GM23248 (cell line): ENCODE measurements at places on chromosomes 2 and 18. TPM values are rescaled to one million over a fixed set of nuclear protein-coding genes. Genes with fewer than 3 reads are reported as not detected.

GRCh38 chr2:71812736-71813135 lies 334.9 kb downstream of the CYP26B1 start:
- DNase-seq, result no peak

GPAT2 gene
- total RNA-seq, result 0.65 and 1.0 TPM in 2 replicates

KLHL41 gene
- total RNA-seq, result 0.11 and 0.13 TPM in 2 replicates

GRCh38 chr2:172811027-172811426 lies 75.4 kb downstream of the RAPGEF4 start:
- DNase-seq, result peak; percentile 16

DNA sequence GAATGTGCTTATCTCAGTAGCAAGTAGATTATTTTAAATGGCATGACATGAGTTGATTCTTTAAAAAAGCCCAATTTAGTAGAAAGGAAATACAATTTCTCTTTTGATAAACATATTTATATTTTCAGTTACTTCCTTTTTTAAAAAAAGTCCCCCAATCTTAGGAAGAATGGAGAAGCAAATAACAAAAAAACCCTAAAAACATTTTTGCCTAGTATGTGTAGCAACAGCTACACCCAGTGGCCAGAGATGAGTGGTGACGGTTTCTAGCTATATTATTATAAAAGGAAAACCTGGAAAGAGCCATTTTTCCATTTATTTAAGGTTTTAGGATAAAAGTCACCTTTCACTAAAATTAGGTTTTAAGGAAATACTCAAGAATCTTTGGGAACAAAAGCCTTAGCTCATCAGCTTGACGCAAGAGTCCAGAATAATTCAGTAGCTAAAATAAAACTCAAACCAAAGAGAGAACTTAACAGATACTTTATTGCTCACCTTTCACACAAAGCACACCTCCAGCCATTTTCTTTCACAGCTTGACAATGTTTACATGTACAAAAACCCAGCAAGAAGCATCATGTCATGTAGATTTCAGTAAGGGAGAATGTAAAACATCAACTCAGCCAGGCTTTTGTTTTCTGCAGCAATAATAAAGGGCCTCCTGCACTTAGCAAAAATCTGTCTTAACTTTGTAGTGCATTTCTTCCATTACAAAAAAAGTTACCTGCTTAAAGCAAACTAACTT lies 15.7 kb downstream of the FAM98A start:
- peak; percentile 72 for DNase-seq

SERPINB4 gene
- not detected in 2 replicates for total RNA-seq
